ENCODE measurements at places on chromosomes 12 and 14.

DNA sequence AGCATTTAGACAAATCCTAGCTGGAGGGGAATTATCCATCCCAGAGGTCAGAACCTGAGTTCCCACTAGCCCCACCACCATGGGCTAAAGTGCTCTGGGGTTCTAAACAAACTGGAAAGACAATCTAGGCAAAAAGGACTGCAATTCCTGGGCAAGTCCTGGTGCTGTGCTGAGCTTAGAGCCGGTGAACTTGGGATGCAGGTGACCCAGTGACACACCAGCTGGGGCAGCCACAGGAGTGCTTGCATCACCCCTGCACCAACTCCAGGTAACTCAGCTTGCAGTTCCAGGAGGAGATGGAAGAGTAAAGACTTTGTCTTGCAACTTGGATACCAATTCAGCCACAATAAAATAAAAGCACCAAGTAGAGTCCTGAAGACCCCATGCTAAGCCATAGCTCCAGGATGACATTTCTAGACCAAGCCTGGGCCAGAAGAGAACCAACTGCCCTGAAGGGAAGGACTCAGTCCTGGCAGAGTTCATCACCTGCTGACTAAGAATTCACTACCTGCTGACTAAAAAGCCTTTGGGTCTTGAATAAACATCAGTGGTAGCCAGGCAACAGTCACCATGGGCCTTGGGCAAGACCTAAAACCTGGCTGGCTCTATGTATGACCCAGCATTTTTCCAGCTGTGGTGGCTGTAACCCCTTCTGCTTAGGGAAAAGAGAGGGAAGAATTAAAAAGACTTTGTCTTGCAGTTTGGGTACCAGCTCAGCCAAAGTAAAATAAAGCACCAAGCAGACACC, 223.4 kb upstream of the DIO2 start:
- no peak for DNase-seq

DNA sequence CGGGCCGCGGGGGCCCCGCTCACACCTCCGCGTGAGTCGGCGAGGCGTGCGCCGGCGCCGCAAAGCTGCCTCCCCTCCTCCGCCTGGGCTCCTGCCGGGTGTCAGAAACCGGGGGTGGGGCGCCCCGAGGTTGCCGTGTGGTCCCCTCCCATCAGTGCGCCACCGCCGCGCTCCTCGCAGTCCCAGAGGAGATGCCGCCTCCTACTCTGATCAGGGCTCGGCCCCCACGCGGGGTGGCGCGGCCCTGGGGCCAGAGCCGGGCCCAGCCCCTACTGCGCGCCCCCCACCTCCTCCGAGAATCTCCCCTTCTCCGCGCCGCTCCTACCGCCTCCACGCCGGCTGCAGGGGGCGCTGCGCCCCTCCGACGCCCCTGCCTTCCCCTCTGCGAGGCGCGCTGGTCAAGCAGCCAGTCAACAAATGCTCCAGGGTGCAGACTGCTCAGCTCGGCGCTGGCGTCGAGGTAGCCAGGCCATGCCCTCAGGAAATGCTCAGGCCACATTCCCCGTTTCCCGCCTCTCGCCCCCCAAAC, 467 bp upstream of the JAG2 start:
- no peak for DNase-seq

DNA sequence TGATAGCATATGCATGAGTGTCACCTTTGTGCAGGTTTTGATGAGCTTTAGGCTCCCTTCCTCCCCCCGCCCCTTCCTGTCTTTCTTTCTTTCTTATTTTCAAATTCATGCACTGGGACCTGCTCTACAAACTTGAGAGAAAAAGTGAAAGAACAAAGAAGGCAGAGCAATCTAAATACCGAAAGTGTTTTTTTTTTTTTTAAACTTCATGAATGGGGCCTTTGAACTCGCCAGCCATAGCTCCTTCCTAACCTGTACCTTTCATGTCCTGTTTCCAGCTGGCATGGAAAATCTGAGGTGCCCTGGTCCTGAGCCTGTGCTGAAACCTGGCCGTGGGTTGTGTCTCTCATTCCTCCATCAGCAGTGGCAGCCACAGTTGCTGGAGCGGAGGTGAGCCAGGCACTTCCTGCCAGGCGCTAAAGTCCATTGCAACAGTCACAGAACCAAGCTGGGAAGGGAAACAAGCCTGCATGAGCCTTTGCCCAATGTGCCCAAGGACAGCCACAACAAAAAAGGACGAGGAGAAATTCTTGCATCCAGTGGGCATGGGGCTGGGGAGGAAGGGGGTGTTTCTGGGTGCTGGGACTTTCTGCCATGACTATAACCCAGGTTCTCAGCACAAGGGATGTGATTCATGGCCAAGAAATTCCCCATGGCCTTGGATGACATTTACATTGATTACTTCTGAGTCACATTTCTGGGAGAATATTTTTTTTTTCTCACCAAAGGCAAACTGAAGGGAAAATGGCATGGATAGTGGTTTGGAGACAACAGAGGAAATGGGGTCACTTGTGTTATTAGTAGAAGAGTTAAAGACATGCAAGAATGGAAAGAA, 102.7 kb downstream of the TMEM30B start:
- DNase-seq, result peak; percentile 63

GRCh38 chr14:102154821-102155549, 15.3 kb downstream of the WDR20 start:
- no peak for DNase-seq

- DNase-seq, result peak; percentile 15
Observed at GRCh38 chr12:24630446-24630845, 318.5 kb downstream of the BCAT1 start.

- DNase-seq, result no peak
Observed at GRCh38 chr12:66017736-66018135, 112.8 kb downstream of the LLPH start.

DNA sequence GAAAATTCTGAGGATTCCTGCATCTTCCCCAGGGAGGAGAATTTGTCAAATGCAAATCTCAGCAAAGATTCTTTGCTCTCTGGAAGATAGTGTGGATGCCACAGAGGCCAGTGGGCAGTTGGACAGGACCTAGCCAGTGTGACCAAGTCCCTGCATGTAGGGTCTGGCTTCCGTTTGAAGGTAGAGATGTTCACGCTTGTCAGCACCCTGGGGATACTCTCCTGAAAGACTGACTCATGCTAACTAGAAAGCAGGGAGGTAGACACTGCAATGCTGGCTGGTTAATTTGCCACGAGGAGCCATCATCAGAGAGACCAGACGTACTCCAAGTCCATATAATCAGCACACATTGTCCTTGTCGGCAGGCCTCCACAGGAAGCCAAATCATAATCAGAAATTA, 130.1 kb downstream of the SAMD4A start:
- DNase-seq, result no peak

All from inflammatory macrophage treated with lipopolysaccharide for 4 hours (primary cell).